Kidney glomerular epithelial cell (primary cell): ENCODE measurements at places on chromosomes 4 and X.
A peak's percentile ranks its signal among the peaks of the same experiment; 100 is the strongest.

GRCh38 chr4:134501973-134502643 is 300.5 kb upstream of the PABPC4L start:
- DNase-seq: no peak

GRCh38 chr4:2324891-2325290 is 63.0 kb upstream of the MXD4 start:
- no peak for DNase-seq

- no peak for DNase-seq
These were observed 25.1 kb downstream of the RRAGB start for GRCh38 chrX:55742649-55743048.

GRCh38 chr4:147332091-147332490 is 148.8 kb upstream of the EDNRA start:
- no peak for DNase-seq

DNA sequence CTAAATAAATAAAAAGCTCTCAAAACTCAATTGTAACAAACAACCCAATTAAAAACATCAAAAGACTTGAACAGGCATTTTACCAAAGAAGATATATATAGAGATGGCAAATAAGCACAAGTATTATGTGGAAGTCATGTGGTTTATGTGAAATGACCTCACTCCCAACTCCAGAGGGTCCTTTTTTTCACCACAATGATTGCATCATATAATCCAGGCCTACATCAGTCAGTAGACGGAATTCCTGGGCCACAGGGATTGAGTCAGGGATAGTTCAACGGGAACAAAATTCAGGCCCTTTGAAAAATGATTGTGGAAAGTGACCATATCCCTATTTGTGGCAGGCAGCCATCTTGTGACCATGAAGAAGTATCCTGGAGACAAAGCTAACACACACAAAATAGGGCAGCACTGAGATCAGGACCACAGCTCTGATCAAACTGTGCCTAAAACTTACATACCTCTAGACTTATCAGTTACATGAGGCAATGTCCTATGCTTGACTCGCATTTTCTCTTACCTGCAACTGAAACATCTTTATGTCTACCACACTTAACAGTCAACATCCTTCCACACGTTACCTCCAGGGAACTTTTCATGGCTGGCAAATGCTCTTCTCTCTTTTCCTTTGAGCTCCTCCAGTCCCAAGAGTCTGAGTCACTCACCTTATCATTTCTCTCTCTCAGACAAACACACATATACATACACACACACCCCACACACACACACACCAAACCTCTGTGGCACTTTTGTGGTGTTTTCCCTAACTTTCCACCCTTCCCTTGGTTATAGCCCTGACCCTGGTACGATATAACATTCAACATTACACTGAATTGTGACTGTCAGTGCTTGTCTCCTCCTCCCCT is 113.5 kb downstream of the PHF8 start:
- no peak for DNase-seq

- no peak for DNase-seq
These were observed 1034.2 kb upstream of the PCDH10 start for GRCh38 chr4:132114885-132115284.

DNA sequence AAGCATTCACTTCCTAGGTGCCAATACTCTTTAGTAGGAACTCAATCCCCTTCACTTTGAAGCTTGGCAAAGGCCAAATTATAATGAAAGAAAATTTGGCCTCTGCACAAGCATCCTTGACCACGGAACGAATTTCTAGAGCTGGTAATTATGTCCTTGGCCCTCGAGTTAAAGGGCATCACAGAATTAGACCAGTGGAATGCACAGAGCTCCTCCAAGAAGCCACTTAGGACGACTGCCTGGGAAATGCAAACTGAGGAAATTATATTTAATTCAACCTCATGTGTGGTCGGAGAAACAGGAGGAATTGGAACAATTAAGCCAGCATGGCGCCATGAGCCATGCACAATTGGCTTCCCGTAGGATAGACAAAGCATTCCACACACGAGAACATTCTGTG is 59.3 kb downstream of the NLGN4X start:
- no peak for DNase-seq

- DNase-seq: no peak
These were observed 10.0 kb upstream of the LNX1 start for GRCh38 chr4:53601251-53601764.

DNA sequence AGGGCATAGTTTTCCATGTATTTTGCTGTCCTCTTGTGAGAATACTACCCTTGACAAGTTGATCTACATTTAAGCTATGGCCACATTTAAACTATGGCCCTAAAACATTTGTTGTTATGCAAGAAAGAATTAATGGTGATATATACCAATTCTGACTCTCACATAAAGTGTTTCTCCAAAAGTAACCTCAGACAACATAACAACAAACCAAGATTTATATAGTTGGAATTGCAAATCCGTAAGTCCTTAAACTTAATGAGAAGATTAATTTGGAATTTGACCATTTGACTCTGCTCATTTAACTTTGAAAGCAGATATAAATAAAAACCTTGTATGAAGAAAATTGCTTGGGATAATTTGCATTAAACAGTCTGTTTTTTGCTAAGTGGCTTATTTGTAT is 38.9 kb downstream of the RUFY3 start:
- no peak for DNase-seq

DNA sequence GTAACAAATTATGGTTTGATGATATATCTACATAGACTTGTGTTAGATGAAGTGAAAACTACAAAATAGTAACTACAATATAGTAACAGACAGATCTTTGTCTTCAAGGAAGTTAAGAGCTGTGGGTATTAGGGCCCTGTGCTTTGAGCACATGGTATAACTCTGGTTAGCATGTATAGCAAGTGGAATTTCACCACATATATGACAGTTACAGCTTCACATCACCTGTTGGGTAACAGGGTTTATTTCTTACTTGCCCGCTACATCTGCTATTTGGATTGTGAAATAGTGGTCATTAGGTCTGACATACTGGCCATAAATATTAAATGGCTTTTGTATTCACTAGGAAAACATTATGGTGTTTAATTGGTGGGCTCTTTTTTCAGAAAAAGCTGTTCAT is 20.2 kb downstream of the OFD1 start:
- DNase-seq: no peak

- DNase-seq: no peak
These were observed 134.3 kb downstream of the BMPR1B start for GRCh38 chr4:94892051-94892450.

- peak; percentile 15 for DNase-seq
These were observed 45.1 kb downstream of the SPATA4 start for GRCh38 chr4:176150356-176150682.

DNA sequence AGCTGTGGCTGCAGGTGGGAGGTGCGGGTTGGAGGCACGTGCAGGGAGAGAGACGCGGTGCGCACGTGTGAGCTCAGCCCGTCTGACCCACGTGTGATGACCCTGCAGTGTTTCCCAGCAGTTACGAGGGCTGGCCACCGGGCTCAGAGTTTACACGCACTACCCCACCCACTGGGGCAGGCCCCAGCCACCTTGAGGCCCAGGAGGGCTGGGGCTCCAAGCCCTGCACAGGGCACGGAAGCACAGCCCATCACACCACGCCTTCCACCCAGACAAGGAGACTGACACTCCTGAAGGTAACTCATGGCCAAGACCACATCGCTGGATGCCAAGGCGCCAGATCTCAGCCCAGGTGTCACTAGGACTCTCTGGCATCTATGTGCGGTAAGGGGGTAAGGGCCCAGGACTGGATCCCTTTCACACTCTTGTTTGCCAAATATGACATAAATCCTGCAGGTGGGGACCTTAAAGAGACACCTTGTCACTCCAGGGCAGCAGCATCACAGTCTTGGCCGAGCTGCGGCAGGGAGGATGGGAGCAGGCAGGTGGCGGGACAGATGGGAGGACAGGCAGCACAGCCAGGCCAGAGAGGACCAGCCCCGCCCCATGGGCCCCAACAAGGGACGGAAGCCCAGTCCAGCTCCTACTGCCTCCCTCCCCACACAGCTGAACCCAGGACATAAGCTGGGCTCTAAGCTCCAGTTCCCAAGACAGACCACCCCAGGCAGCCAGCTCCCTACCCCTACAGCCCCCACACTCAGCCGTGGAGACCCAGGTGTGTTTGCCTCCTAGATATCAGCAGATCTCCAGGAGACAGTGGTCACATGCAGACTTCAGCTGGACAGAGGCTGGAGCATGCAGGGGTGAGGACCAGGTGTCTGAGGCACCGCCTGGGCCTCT is 56.8 kb downstream of the ZFYVE28 start:
- no peak for DNase-seq
